Activated CD4-positive, alpha-beta T cell treated with anti-CD3 and anti-CD28 coated beads, Interleukin-2, amount 50 U/mL, for 24 hours (primary cell): ENCODE measurements at places on chromosomes 1 and 21.

DNA sequence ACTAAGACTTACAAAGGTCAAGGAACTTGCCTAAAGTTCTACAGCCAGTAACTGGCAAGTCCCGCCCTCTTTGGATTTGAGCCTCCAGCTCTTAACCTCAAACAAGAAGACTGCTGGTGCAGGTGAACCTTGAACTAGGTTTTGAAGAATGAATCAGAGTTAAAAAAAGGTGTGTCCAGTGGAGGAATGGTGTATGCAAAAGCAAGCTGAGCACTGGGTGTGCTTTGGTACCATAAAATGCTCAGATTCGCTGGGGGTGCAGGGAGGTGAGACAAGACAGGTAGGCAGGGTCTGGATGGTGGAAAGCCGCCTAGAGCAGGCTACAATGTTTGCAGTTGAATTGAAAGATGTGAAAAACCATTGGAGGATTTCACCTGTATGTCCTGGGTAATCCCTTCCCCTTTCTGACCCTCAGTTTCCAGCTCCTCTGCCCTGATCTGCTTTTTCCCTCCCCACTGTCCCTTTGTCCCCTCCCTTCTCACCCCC, 39.8 kb downstream of the FOXD2 start:
- no peak for DNase-seq

- no peak for DNase-seq
Observed at GRCh38 chr1:224727351-224728289, 111.5 kb downstream of the CNIH3 start.

DNA sequence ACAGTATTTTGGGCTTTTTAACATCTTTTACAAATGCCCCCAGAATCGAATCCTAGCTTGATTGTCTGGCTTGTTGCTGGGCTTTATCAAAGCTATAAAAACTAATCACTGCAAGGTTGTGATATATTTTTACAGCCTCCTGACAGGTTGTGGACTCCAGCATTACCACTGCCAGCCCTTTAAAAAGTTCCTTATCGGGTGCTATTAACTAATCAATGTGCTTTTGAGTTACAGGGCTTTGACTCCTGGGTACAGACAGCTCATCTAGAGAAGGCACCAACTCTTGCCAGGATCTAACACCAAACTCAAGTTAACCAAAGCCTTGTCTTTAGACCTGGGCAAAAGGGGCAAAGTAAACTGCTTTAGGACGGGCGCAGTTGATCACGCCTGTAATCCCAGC, 16.6 kb downstream of the GON4L start:
- no peak for DNase-seq

- DNase-seq: peak; percentile 1
Observed at GRCh38 chr1:169484683-169485430, 887 bp downstream of the SLC19A2 start.

- DNase-seq: no peak
Observed at GRCh38 chr1:42945164-42945563, 13.5 kb downstream of the SLC2A1 start.

DNA sequence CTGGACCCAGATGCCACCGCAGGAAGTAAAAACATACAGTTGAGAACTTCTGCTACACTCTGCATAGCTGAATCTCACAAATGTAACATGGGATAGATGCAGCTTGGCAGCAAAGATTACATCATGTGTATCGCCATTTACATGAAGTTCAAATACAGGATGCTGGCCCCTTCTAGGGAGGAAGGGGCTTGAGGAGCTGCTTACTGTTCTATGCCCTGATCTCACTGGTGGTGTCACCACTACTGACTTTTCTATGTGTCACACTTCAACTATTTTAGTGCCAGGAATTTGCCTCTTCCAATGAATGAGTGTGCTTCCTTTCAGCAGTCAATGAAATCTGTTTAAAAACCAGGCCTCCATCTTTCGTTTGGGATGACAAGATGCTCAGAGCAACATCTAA, 31.1 kb downstream of the MRAP start:
- DNase-seq: no peak

- no peak for DNase-seq
Observed at GRCh38 chr1:38208716-38209632, 162.4 kb upstream of the POU3F1 start.
